ENCODE measurements at places on chromosomes 2 and 18. TPM values are rescaled to one million over a fixed set of nuclear protein-coding genes. Genes with fewer than 3 reads are reported as not detected.

TUBA4A gene
- 122 TPM for total RNA-seq

TMEM247 gene
- not detected for total RNA-seq

NR4A2 gene
- total RNA-seq = 17.2 TPM

FAM110C gene
- 27.3 TPM for total RNA-seq

LYPD6B gene
- total RNA-seq = 10.1 TPM

CAPN14 gene
- 4.7 TPM for total RNA-seq

FSHR gene
- total RNA-seq = not detected

CNDP2 gene
- 52.5 TPM for total RNA-seq

C2orf80 gene
- not detected for total RNA-seq

AGXT gene
- not detected for total RNA-seq

DSG1 gene
- total RNA-seq = 122 TPM

SIX3 gene
- not detected for total RNA-seq

C1GALT1C1L gene
- 1.2 TPM for total RNA-seq

- no peak for DNase-seq
Measured at GRCh38 chr2:216920143-216920876, 60.4 kb upstream of the TNP1 start.

DNA sequence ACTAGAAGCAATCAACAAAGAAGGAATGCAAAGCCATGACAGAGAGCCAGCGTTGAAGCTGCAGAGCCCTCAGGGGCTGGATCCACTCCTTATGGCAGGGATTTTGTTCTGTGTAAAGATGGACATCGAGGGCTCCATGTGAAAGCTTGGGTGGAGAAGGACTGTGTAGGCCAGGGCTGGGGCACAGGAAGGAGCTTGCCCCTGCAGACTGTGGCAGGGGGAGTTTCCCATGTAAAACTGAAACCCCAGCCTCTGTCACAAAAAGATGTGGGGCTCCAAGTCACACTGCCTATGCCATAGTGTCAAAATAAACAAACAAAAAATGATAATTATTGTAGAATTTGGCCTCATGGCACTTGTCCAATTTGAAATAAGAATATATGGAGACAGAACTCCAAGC lies 408.7 kb upstream of the HS6ST1 start:
- no peak for DNase-seq

GRCh38 chr2:240507778-240508251 lies 50.0 kb downstream of the ANKMY1 start:
- peak; percentile 93 for DNase-seq

DNA sequence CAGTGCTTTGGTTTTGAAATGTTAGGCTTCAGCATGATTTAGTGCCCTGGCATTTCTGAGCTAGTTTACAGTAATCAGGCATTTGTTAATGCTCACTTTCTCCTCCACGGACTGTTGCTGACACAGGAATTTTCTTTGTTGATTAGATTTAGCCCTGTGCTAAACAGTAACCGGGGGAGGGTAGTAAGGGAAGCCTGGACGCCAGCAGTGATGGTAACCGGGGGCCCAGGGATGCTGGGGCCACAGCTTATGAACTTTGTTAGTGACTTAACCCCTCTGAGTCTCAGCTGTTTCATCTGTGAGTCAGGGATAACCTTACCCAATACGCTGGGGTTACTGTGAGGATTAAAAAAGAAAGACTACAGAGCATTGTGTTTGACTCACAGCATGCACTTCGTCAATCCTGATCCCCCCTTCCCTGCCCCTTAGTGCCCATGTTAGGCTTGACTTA lies 33.5 kb downstream of the KLHL29 start:
- DNase-seq = no peak

DNA sequence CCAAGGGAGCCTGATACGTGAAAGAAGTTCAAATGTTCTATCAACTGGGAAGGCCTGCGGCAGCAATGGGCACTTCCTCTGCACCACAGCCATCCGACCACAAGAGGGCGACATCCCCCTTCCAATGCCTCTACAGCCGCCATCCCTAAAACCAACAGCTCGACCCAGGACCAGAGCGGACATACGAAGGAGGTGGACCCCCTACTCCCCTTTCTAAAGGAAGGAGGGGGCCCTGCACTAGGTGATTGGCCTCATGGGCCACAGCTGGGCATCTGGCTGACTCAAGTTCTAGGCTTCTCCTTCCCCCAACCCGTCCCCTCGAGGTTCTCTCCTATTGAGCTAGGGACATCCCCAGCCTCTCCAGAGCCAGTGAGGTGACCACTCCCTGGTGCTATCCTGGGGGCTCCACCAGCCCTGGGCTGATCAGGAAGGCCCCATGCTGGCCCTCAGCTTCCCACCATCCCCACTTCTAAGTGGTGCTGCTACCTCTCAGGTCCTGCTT lies 217.2 kb downstream of the TNS1 start:
- peak; percentile 88 for DNase-seq

DNA sequence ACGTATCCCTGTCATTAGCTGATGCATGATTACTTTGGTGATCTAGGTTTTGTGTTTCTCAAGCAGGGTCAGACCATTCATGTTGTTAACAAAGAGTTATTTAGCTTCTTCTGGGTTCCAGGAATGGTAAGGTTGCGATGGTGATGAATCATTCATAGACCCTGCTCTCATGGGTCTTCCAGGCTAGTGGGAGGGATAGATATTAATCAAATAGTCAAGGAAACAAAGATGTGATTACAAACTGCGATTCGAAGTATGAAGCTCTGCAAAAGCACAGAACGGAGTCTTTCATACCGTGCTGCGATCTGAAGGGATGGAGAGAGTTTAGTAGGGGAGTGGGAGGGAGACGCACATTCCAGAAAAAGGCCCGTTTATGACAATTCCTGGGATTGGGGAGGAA lies 42.1 kb downstream of the CAVIN2 start:
- no peak for DNase-seq

GRCh38 chr2:130183512-130184373 lies 1.7 kb downstream of the MZT2B start:
- DNase-seq = no peak

- no peak for DNase-seq
Measured at GRCh38 chr2:152384992-152385391, 50.0 kb downstream of the FMNL2 start.

DNA sequence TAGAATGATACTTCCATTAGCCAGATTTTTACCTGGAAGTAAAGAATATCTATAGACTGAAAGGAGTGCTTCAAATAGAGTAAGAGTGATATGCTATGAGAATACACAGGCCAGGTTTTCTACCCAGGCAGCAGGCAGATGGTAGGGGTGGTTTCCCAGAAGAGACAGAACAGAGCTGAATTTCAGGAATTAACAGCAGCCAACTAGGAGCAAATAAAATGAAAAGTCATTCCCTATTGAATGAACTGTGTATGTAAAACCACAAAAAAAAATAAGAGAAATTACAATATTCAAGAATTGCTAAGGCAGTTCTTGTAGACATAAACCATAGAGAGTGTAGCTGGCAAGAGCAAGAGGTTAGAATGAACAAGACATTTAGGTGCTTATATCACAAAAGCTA lies 336.8 kb downstream of the KCNJ3 start:
- DNase-seq = no peak

GRCh38 chr2:177548636-177549035 lies 156.1 kb downstream of the AGPS start:
- DNase-seq = no peak

- DNase-seq = no peak
Measured at GRCh38 chr2:70510313-70510712, 43.3 kb downstream of the TGFA start.

DNA sequence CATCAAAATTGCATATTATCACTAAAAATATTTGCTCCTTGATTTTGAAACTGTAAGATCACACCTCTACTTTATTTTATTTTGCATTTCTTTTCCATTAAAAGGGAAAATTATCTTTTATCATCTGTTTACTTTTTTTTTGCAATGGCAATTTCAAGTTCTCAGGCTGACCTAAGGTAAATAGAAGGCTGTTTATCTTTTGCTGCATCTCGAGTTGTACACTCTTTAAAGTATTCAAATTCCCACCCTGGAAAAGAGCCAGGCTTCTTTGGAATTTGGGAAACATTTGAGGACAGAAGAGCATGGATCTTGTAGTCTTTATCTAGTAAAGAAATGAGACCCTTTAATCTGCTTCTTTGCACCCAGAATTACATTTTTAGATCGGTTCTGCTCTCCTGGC lies 645.7 kb downstream of the SLC4A3 start:
- no peak for DNase-seq

DNA sequence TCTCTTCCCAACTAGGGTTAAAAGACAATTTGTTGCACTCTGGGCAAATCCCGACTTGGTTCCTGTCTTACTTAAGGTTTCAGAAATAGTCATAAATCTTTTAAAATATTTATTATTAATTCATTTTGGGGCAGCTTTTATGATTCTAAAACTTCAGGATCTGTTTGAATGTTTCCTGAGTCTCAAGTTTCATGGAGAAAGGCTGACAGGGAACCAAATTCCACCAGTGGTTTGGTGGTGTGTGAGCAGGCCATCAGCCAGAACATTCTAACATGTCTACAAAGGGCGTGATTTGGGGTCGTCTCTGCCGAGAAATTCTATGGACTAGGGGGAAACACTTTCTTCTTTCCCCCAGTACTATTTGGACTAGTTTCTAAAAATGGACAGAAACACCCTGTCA lies 366.4 kb downstream of the ZNF521 start:
- DNase-seq = no peak

DNA sequence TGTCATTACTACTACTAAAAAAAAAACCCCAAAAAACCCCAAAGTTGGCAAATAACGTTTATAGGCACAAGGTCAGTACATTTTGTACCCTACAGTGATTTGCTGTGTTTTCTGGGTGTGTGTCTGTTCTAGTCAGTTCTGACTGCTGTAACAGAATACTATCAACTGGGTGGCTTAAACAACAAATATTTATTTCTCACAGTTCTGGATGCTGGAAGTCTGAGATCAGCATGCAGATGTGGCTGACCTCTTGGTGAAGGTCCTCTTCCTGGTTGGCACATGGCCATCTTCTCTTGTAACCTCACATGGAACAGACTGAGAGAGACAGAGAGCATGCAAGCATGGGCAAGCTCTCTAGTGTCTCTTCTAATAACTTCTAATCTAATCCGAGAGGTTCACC lies 103.1 kb downstream of the CERS6 start:
- DNase-seq = no peak

- no peak for DNase-seq
Measured at GRCh38 chr18:62621546-62621945, 93.8 kb upstream of the PHLPP1 start.

GRCh38 chr2:146079216-146079615 lies 1559.3 kb upstream of the ZEB2 start:
- no peak for DNase-seq

DNA sequence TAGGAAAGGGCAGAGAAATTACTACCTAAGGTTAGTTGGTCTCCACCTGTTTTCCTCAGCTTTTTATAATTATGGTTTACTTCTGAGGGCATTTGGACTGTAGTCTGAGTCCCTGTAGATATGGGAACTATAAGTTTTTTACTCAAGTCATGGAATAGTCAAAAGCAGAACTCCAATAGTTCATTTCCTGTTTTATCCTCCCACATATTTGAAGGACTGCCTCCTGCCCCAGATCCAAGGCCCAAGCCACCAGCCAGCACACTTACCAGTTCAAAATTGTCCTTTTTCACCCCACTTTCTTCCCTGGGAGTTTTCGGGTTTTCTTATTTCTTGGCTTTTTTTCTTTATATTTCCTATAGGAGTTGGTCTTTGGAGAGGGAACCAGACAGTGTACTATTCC lies 164.1 kb downstream of the MBD5 start:
- DNase-seq = no peak

- DNase-seq = no peak
Measured at GRCh38 chr2:16745466-16745865, 79.8 kb upstream of the CYRIA start.

DNA sequence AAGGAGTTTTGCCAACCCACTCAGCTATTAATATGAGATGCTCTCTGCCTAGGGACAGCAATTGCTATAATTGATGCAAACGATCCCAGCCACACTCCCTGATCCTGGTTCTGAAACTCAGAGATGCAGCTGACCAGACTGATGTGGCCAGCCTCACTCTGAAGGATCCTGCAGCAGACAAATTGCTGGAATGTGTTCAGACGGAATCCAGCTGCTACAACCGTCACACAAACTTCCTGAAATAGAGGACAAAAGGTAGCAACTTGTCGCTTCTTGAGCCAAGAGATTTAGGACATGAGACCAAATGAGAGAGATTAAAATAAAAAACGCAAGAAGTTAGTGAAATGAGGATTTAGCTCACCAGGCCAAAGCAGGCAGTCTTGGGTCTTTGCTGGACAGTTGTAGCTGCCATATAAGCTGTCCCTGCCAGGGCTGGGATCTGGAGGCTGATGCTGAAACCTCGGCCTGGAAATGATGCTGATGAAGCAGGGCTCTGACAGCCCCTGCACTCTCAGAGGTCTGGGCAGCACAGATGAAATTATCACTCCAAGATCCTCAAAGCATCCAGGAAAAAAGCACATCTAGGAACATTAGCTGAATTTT lies 8.3 kb upstream of the YWHAQ start:
- DNase-seq = no peak

- DNase-seq = no peak
Measured at GRCh38 chr2:158619496-158619895, 162.7 kb downstream of the PKP4 start.

DNA sequence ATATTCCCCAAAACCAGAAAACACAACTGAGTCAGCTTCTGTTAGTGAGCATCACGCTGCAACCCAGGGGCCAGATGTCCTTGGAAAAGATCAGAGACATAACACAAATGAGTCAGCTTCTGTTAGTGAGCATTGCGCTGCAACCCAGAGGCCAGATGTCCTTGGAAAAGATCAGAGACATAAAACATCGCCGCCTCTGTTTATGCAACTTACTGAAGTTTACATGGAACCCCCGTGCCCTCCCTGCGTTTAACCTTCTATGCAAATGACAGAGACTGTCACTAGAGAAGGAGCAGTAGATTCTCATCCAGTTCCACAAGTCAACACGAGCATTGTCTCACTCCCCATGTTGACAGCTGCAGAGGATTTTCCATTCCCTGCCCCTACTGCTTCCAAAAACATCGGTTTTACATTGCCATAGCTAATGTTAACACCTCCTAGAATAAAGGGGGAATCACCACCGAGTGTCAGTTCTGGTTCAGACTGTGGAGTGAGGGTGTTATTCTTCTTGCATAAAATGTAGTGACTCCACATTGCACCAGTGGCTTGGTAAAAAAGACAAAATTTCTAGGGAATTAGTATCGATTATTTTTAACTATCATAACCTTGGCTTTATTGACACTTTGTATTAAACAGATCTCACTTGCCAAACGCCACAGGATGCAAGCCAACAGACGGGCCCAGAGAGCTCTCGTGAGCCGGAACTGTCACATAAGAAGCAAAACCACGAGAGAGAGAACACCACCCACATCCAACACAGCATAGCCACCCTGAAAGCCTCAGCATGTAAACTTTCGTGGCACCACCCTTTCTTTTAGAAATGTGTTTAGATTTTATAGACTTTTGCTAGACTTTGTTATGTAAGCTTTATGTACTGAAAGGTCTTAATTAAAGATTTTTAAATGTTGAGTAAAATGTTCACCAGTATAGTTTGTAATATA lies 87.7 kb downstream of the SH3YL1 start:
- no peak for DNase-seq

GRCh38 chr2:189552334-189552990 lies 28.1 kb downstream of the SLC40A1 start:
- DNase-seq = no peak

DNA sequence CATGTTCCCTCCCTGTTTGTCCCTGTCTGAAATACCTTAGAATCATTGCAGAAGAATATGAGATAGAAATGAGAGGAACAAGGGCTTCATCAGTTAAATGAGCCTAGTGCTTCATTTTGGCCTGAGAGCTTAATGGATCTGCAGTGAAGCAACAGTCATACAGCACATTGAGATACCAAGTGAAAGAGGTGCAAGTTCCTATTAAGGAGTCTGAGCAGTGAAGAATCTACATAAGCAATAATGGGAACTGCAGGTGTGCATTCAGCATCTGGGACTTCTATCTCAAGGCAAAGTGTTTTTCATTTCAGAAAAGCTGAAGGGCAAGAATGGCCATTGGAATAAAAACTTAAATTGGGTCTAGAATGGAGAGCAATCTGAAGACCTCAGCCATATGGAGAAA lies 323.2 kb upstream of the SLC39A10 start:
- DNase-seq = no peak

Measured in vagina (tissue), 2 donors.